ENCODE measurements at places on chromosomes 11 and 22.
A peak's percentile ranks its signal among the peaks of the same experiment; 100 is the strongest.

- no peak overlapping the region for H3K27ac ChIP-seq
- DNase-seq: no peak
- H3K36me3 ChIP-seq: no peaks in the 10 kb centered on the region
- no peak overlapping the region for H3K4me3 ChIP-seq
These were observed 103.4 kb downstream of the BRD1 start for GRCh38 chr22:49724030-49724892.

DNA sequence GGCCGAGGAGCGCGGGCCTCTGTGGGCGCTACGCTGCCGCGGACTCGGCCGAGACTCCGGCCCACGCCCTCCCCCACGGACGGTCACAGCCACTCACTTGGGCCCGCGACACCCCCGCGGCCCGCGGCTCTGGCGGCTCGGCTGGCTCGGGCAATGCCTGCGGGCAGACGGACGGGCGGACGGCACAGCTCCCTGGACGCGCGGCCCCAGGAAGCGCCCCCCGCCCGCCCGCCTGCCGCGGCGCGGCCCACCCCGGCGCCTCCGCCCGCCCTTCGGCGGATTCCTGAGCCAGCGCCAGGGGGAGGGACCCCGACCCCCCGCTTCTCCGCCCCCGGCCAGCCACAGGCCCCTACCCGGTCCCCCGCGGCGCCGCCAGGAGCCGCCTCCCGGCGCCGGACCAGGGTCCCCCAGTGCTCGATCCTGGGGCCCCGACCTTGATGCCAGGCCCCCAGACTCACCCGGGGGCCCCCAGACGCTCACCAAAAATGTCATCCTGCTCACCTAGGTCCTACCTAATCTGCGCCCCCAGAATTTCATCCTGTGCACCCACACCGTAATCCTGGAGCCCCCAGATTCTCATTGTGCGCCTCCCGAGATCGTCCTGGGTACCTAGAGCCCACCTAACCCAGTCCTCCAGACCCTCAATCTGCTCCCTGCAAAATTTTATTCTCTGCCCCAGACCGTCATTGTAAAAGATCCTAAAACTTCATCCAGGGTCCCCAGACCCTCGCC, at the start of gene EFEMP2:
Gene EFEMP2 (minus strand): TSS at position 215 of the 732 bp plus-strand sequence. CDS start 446 bp downstream, outside the sequence.
- no peak for DNase-seq
- H3K4me1 ChIP-seq: peaks cover 13% of the 10 kb centered on the region
- H3K27me3 ChIP-seq: no peaks in the 10 kb centered on the region
- peak within 1 kb of the TSS; percentile 85 for H3K4me3 ChIP-seq

- peaks cover 22% of the 10 kb centered on the region for H3K4me1 ChIP-seq
- no peak for DNase-seq
- H3K36me3 ChIP-seq: peaks cover 27% of the 10 kb centered on the region
- peak overlapping the region; percentile 84 for H3K4me3 ChIP-seq
These were observed 311 bp downstream of the BRD1 start for GRCh38 chr22:49827271-49827852.

- H3K4me3 ChIP-seq: no peak overlapping the region
- no peaks in the 10 kb centered on the region for H3K27me3 ChIP-seq
- no peak for DNase-seq
- H3K4me1 ChIP-seq: peaks cover 1% of the 10 kb centered on the region
- H3K36me3 ChIP-seq: no peaks in the 10 kb centered on the region
These were observed 25.0 kb upstream of the OAF start for GRCh38 chr11:120185706-120186455.

DNA sequence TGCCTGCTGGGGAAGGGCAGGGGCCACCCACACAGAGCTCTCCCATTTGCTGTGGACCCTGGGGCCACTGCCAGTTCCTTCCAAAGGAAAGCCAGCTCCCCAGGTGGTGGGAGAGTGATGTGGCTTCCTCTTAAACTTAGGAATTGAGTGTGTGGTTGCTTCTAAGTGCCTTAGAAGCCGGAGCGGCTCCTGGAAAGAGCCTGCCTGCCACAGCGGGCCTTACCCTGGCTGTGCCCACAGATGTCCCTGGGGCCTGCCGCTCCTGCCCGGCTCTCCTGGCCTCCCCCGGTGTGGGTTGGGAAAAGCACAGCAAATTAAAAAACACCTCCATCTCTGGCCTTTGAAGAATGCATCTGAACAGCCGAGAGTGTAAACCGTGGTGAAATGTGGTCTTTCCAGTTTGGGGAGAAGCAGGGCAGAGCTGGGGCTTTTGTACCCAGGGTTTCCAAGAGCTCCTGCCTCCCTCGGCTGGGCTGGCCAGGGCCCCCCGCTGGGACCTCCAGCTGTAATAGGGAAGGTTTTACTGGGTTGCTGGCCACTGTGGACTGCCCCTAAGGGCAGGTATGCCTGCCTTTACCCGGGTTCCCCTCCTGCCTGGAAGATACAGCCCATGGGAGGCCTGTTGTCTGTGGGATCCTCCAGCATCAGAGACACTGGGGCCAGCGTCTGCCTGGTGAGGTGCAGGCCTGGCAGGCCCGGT, 30.2 kb downstream of the LRP5 start:
- peak overlapping the region; percentile 91 for H3K27ac ChIP-seq
- DNase-seq: peak; percentile 97
- H3K27me3 ChIP-seq: no peaks in the 10 kb centered on the region
- no peaks in the 10 kb centered on the region for H3K36me3 ChIP-seq

DNA sequence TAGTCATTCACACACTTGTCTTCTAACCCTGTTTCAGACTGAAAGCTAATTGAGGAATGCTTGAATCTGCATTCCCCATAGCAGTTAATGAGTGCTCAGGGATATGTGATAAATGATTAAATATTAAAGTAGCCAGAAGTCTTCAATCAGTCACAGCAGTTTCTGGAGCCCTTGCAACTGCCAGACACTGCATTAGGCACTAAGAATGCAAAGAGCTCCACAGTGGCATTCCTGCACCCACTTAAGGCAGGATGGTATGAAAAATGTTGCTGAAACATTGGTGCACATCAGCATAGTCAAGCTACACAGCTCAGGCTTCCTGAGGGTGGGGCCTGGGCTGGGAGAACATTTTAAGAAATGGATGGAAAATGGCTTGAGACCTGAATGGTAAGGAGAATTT, 6.5 kb downstream of the DTX4 start:
- H3K4me3 ChIP-seq: no peak overlapping the region
- no peaks in the 10 kb centered on the region for H3K27me3 ChIP-seq
- DNase-seq: peak; percentile 58
- peaks cover 31% of the 10 kb centered on the region for H3K4me1 ChIP-seq

All from trophoblast cell (in vitro differentiated cells and primary cell).